ENCODE measurements at places on chromosomes 1 and 21.

DNA sequence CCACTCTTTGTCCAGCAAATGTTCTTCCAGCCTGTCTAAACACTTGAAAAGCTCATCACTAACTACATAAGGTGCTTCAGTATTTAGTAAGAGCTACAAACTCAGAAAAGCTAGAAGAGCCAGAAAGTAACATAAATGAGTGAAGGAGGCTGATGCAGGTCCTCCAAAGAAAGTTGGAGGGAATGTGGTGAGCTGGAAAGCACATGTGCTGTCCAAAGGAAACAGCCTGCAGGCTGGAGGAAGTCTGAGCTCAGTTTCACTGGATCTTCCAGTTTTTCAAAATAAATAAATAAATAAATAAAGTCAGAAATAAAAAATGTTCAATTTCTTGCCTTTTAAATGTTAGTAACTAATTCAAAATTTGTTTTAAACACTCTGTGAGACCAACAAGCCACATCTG lies 25.5 kb downstream of the ZC3H11B start:
- DNase-seq = no peak

GRCh38 chr1:241765390-241765789 lies 82.6 kb upstream of the EXO1 start:
- no peak for DNase-seq

- DNase-seq = no peak
Observed at GRCh38 chr1:98402860-98403259, 258.7 kb upstream of the SNX7 start.

- DNase-seq = no peak
Observed at GRCh38 chr1:246497331-246497915, 9.7 kb downstream of the SMYD3 start.

DNA sequence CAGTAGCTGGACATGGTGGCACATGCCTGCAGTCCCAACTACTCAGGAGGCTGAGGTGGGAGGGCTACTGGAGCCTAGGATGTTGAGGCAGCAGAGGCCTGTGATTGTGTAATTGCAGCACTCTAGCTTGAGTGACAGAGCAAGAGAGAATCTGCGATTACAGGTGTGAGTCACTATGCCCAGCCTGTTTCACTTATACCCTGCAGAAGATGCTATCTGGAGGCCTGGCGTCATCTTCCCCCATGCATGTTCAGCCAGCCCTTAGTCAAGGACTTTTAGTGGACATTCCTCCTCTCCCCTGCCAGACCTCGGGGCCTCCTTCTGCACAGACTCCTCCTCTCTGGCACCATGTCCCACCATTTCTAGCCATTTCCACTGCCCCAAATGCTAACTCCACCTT lies 36.3 kb upstream of the RCC2 start:
- DNase-seq = no peak

DNA sequence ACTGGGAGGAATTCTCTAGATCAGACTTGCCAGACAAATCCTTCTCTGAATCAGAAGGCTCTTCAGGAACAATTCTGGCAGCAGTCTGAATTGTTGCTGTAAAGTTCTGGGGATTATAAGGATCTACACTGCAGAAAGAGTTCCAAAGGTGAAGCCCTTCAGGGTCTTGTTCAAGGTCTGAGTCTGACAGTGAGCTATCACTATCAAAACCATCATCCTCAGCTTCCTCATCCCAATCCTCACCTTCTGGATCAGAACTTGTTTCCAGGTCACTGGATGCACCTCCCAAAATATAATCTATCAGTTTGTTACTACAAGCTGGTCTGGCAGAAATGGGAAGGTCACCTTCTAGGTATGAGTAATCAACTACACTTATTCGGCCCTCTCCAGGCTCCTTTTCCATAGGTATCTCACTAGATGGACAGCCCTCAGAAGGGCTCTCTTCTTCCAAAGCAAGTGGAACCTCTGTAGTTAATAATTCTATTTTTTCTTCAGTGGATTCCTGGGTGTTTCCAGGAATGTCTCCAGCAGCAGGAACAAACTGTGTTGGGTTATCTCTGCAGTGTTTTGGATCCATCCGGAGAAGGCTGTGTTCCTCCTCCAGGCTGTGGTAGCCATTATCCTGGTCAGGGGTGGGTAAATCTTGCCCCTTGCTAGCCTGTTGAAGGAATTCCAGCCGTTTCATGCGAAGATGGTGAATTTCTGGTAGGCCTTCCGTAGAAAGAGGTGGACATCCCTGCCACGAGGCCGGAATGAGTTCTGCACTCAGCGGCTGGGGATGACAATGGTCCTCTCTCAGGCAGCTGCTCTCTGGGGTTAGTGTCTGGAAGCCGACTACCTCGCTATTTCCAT lies 1.6 kb downstream of the PPP1R15B start:
- no peak for DNase-seq

- DNase-seq = no peak
Observed at GRCh38 chr1:71311376-71311775, 230.5 kb upstream of the ZRANB2 start.

- DNase-seq = no peak
Observed at GRCh38 chr1:220828179-220828490, 41.4 kb downstream of the MTARC1 start.

DNA sequence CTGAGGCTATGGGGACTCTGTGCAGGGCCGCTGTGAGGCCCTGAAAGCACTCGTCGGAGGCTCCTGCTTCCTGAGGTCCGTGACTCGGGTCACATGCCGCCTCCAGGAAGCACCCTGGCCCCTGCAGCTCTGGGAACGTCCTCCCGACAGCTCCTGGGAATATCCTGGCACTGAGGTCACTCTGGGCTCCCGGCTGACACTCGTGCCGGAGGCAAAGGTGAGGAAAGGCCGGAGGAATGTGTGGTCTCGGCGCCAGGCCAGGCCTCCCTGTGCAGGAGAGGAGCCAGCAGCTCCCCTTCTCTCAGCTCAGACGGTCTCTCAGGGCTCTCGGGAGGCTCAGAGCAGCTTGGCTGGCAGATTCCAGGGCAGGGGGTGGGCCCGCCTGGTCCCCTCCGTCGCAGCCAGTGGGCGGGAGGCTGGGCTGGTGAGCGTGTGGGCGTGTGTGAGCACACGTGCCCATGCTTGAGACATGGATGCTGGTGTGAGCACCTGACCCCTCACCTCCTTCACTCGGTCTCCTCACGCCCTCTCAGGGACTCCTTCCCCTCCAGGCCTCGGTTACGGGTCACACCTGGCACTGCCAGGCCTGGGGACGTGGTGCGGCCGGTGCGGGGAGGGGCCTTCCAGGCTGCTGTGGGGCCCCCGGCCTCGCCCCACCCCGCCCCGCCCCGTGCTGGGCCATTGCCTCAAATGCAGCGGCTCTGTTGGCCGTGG lies 5.5 kb upstream of the RNF223 start:
- DNase-seq = no peak

DNA sequence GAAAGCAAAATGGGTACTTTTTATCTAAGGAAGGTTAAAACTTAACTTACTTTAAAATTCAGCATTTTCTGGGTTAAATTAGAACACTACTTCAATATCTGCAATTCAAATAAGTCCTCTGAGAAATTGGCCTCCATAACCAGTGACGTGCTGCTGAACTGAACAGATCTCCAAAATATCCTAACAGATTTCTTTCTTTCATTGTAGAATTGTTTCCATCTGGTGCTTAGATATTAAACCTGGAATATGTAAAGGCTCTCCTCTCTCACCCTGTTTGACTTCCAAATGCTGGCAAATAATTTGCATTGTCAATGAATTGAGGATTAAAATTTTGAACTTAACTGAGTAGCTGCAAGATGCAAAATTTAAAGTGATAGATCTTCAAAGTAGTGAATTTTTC lies 316.9 kb upstream of the CXADR start:
- no peak for DNase-seq

DNA sequence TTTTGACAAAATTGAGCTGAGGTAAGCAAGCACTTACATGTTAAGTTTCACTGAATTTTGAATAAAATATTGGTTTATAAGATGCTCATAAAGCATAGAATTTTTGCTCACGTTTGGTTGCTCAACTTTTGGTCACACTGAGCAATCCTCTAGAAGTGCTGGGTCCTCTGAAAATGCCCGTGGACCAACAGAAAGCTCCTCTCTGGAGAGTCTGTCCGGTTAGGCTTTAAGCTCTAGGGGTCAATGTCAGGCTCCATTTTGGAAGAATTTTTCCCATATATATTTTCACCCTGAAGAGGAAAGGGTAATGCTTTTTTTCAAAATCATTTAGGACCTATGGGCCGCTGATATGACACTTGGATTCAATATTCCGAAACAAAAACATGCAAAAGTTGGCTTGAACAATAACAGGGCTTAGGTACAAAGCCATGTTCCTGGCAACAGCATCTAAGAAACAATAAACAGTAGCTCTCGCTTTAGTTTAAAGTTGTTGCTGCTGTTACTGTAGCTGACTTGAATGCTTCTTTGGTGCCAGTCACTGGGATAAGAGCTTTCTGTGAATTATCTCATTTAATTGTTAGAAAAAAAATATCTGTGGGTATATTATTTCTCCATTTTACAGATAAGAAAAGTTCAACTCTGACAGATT lies 131.7 kb upstream of the ESRRG start:
- no peak for DNase-seq

- DNase-seq = no peak
Observed at GRCh38 chr1:8674481-8674880, 143.0 kb downstream of the RERE start.

GRCh38 chr1:220084460-220084859 lies 5.1 kb downstream of the BPNT1 start:
- DNase-seq = no peak

Measured in stimulated activated CD8-positive, alpha-beta memory T cell treated with anti-CD3 and anti-CD28 coated beads, Interleukin-15, amount 100 ng/mL, for 24 hours (primary cell).